ENCODE measurements at places on chromosomes 2 and 18. TPM values are rescaled to one million over a fixed set of nuclear protein-coding genes. Genes with fewer than 3 reads are reported as not detected.

The RUFY4 gene
- total RNA-seq, result not detected

- no peak for DNase-seq
Observed at GRCh38 chr18:42707080-42707479, 408.4 kb downstream of the RIT2 start.

The ANKRD30BL gene
- total RNA-seq, result not detected

- DNase-seq, result no peak
Observed at GRCh38 chr2:10137053-10137843, 14.7 kb downstream of the RRM2 start.

DNA sequence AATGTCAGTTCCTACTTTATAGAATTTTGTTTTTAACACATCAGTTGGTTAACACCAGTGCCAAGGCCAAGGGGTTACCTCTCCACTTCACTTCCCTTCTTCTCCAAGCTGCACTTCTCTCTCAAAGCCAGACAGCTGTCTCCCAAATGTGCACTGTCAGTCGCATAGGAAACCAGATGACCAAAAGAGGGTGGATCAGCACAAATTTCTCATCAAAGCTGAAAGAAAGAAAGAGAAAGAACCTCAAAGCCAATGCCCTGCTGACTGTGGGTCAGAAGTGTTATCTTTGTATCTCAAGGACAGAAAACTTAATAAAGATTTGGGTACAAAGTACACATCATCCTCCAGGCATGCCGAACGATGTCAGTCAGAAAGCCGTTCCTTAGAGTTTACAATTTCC, 32.2 kb downstream of the SPATS2L start:
- no peak for DNase-seq

- DNase-seq, result no peak
Observed at GRCh38 chr2:177314722-177315264, 50.3 kb upstream of the NFE2L2 start.

DNA sequence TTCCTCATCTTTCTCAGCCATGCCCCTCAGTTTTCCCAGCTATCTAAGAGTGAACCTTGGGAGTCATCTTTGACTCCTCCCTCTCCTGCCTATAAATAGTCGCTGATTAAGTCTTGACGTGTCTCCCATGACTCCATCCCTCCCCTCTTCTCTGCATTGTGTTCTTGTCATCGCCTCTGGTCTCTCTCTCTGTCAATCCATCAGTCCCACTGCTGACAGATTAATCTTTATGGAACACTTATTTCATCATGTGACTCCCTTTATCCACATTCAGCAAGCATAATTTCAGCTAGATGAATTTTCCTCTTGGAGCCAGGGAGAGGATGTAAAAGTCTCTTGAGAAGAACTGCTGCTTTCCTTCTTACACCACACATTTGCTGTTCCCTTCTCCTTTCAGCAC, 9.4 kb downstream of the ADAM23 start:
- DNase-seq, result no peak

The DNER gene
- 0.87 TPM for total RNA-seq

GRCh38 chr2:193561054-193561453, 1366.3 kb upstream of the TMEFF2 start:
- DNase-seq, result no peak

The PID1 gene
- total RNA-seq, result 4.3 TPM

The CNGA3 gene
- total RNA-seq, result not detected

GRCh38 chr2:205734436-205735037, 52.2 kb downstream of the NRP2 start:
- no peak for DNase-seq

DNA sequence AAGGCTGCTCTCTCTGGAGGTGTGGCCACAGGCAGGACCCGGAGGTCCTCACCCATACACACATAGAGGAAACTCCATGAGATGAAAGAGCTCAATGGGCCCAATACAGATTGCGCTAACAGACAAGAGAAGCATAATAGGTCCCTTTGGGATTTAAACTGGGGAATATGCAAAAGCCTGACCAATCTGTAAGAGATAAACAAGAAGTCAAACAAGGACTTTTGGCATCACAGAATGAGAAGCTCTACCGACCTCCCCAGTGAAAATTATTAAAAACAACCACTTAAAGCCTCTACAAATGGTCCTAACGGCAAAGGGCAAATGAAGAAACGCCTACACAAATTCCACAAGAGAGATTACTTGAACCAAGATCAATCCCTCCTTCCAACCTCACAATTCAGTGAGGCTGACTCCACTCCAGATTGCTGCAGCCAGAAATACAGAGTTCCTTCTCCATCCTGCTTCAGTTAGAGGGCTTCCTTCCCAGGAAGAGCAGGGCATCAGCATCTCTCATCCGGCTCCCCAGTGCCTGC, 10.8 kb downstream of the IWS1 start:
- no peak for DNase-seq

The UGT1A4 gene
- not detected for total RNA-seq

The SLC4A5 gene
- total RNA-seq, result 1.8 TPM

Data from psoas muscle (tissue), 8 donors.